Stimulated activated CD4-positive, alpha-beta T cell treated with anti-CD3 and anti-CD28 coated beads, Interleukin-1b, Interleukin-23, amount 100 ng/mL, for 48 hours (primary cell): ENCODE measurements at places on chromosomes 11 and 22.
A peak's percentile ranks its signal among the peaks of the same experiment; 100 is the strongest.

DNA sequence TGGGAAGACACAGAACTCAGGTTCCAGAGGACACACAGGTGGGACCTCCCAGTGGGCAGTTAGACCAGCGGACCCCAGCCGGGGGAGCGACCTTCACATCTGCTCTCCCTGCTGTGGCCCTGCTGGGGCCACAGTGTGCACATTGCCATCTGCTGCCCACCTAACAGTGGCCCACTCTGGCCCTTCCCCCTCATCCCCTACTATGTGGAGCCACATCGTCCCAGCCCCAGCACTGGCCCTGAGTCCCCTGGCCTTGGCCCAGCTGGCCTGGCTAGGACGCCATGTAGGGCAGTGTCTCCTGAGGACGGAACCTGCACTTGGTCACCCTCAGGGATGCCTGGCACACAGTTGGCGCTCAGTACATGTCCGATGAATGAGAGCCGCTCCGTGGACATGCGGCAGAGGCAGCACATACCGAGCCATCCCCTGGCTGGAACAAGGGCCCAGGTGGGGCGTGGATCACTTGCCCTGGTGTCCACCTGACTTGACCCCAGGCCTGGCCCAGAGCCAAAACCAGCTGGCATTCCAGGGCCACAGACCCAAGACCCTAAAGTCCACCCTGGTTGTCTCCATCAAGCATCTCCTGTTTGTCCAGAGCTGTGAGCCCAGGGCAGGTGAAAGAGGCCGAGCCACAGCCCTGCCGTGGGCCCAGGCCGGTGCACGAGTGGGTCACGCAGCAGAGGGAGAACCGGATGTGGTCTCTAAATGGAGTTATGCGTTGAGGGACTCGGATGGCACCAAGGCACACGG lies 93.1 kb upstream of the FGF3 start:
- DNase-seq, result no peak

DNA sequence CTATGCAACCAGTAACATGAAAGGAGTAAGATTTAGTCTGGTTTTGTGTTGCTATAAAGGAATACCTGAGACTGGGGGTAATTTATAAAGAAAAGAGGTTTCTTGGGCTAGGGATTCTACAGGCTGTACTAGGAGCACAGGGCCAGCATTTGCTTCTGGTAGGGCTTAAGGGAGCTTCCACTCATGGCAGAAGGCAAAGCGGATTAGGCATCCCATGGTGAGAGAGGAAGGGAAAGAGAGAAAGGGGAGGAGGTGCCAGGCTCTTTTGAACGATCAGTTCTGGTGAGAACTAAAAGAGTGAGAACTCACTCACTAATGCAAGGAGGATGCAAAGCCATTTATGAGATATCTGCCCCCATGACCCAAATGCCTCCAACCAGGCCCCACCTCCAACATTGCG lies 283.2 kb downstream of the OPCML start:
- DNase-seq, result no peak

GRCh38 chr11:43021466-43021865 lies 290.3 kb upstream of the API5 start:
- no peak for DNase-seq

- no peak for DNase-seq
Measured at GRCh38 chr11:68313574-68314202, 1.3 kb downstream of the LRP5 start.

DNA sequence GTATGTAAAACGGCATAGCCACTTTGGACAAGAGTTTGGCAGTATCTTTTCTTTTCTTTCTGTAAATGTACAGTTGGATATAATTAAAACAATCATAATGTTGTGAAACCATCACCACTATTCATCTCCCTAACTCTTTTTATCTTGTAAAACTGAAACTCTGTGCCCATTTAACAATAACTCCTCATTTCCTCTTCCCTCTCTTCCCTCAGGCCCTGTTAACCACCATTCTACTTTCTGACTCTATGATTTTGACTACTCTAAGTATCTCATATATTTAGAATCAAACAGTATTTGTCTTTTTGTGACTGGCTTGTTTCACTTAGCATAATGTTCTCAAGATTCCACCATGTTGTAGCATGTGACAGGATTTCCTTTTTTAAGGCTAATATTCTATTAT lies 10.2 kb downstream of the SCUBE2 start:
- no peak for DNase-seq

- DNase-seq, result no peak
Measured at GRCh38 chr11:103898577-103899336, 137.7 kb upstream of the DDI1 start.

DNA sequence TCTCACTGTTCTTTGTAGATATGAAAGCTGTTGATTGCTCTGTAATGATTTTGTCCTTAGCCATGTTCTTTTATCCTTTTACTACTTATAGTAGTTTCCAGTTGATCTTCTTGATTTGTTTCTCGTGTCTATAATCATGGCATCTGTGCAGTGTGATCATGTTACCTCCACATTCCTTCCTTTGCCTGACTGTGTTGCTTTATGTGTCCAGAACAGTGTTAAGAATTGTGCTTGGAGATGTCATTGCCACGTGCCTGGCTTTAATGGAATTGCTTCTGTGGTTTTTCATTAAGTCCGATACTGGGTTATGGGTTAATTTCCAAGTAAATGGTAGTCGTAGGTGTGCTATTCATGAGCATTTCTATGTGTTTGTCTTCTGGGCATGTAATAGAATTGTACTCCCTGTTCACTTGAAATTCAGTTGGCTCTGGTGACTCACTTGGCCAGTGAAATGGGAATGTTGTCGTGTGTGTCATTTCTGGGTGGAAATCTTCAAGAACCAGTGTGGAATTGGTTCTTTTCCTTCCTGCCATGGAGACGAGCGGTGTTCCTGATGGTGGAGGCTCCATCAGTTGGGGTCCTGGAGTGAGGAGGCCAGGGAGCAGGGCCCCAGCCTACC lies 6.8 kb downstream of the GTSE1 start:
- no peak for DNase-seq

- DNase-seq, result no peak
Measured at GRCh38 chr11:83007477-83007876, 64.2 kb downstream of the RAB30 start.

GRCh38 chr11:68929135-68929534 lies 25.4 kb downstream of the IGHMBP2 start:
- no peak for DNase-seq

DNA sequence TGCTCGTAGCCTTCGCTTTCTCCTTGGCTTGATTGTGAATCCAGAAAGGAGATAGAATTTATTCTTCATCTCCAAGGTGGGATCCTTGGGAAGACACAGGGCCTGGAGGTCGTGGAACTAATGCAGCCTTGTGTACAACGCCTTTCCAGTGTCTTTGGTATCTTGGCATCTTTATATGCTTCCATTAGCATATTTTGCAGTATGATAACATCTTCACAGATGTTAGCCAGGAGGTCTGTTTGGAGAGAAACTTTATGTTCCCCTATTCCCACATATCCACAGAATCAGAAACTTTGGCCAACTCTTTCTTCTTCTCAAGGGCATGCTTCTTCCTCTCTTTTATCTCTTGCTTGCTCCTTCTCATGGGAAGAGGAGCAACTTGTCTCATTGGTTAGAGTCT lies 101.2 kb downstream of the TRIM44 start:
- no peak for DNase-seq

- DNase-seq, result no peak
Measured at GRCh38 chr11:36048496-36049247, 104.8 kb downstream of the LDLRAD3 start.

DNA sequence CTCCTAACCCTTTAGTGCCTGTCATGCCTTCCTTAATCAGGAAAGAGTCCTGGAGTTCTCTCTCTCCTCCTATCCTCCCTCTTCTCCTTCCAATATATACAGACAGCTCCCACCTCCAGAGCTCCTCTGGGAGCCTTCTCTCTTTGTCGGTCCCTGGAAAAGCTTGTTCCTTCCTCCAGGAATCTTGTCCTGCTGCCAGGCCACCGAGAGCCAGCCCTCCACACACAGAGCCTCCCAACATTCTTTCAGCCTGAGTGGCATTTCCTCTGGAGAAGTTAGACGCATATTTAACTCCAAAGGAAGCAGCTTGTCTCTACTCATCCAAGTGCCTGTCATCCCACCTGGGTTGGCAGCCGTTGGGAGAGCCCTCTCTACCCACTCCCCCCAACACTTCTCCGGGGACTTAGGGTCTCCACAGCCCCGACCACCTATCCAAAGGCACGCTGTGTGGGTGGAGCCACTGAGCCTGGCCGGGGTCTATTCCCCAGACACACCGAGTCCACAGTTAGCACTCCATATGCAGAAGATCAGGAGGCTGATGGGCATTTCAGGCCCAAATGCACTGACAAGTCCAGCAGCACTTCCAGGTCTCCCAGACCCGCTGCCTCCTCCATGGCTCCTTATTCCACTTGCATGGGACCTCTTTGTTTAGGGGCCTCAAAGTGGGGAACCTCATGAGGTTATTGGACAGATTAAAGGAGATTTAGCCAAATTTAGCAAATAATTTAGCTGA lies 31.1 kb downstream of the DKK3 start:
- DNase-seq, result no peak

DNA sequence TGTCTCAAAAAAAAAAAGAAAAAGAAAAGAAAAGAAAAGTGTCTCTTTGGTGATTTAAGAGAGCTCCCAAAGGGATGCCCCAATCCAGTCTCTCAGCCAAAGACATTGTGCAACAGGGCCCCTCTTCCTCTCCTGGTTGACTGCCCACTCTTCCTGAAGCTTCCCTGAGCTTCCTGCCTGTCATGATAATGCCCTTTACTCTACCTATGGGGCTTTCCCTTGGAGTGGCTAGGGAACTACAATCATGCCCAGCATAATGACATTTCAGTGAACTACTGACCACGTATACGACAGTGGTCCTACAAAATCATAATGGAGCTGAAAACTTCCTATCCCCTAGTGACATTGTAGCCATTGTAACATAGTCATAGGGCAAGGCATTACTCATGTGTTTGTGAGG lies 118.0 kb downstream of the RASSF10 start:
- no peak for DNase-seq

DNA sequence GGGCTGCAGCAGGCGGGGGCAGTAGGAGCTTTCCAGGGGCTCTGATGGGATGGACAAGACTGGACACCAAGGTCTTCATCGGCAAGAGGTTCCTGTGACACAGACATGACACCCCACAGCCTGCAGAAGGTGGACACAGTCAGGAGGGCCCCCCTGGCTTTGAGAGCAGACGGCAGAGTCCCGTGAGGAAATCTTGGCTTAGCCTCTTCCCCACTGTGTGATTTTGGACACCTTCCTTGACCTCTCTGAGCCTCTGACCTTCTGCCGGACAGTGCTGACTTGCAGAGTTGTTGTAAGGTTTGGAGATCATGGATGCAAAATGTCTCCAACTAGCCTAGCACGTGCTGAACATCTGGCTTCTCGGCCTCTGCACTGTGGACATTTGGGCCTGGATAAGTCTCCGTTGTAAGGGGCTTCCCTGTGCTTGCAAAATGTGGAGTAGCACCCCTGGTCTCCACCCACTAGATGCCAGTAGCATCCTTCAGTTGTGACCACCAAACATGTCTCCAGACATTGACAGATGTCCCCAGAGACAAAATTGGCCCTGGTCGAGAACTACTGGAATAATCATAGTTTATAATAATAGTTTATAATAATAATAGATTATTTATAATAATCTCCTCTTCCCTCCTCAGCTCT lies 54.6 kb downstream of the MCM5 start:
- DNase-seq, result no peak

DNA sequence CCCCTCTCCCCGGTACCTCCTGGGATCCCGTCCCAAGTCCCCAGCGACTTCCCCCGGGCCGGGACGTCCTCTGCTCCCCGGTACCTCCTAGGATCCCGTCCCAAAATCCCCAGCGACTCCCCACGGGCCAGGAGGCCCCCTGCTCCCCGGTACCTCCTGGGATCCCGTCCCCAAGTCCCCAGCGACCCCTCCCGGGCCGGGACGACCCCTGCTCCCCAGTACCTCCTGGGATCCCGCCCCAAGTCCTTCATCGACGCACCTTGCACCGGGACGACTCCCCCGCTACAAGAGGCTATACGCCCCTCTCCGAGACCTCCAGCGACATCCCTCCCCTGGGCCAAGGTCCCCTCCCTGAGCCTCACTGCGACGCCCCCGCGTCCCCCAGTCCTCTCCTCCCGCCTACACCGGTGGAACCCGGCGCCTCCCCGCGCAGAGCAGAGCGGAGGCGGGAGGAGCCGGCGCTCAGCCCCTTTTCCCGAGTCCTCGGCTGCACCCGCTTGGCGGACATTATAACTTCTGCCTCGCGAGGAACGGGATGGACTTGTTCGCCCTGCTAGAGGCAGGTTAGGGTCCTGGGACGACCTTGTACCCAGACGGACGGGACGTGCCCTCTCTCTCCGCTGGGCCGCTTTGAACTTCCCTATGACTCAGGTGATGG lies 912 bp downstream of the KREMEN1 start:
- DNase-seq, result no peak

DNA sequence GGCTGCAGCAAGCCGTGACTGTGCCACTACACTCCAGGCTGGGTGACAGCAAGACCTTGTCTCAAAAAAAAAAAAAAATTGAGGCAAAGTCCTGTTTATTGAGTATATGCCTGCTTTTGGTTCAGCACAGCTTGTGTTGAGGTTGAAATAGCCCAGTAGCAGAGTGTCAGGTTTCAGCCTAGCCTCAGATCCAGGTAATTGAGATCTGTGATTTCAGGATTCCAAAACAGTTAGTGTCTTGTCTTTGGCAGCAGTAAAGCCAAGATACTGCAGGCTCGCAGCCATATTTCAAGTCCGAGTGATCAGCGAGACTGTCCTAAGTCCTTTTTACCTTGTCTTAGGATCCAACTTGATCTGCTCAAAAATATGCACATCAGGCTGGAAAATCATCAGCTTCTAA lies 27.0 kb downstream of the CUL5 start:
- no peak for DNase-seq

DNA sequence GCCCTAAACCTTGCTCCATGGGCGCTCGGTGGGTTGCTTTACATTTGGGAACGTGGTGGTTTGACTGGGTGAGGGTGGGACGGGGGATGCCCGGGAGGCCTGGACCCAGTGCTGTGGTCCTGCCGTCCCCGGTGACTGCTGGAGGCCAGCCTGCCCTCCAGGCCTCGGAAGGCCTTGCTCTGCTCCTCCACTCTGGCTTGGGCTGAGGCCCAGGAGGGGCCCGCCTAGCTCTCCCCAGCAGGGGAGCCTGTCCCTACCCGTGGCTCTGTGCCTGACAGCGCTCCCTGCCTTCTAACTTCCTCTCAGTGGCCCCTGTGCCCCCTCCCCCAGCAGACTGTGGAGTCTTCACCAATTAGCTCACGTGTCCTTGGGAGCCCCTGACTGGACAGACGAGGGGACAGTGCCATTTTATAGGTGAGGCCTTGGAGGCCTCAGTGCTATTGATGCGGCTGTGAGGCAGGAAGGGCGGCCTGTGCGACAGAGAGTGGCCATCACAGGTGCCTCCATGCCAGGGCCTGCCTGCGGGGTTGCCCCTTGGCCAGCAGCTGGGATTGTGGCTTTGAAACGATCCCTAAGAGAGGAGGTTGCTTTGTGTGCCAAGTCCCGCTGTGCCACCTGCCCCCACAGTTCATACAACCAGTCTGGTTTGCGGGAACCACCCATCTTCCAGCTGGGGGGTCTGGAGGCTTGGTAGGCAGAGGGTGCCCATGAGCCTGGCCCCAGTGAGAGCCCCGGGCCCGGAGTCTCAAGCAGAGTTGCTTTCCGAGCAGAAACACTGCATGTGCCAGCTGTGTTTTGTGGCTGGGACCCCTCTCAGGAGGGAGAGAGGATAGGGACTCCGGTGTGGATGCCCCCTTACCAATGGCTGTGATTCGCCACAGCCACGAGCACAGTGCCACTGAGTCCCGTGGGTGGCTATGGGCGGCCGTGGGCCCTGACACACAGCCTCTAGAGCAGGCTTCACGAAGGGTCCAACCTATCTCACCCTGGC lies 17.7 kb downstream of the TPCN2 start:
- no peak for DNase-seq

- DNase-seq, result peak; percentile 56
Measured at GRCh38 chr11:72831521-72832300, 17.5 kb downstream of the ATG16L2 start.
